Activated T-cell treated with anti-CD3 and anti-CD28 coated beads, Interleukin-2, amount 50 U/mL, for 1 hour (primary cell): ENCODE measurements at places on chromosomes 4 and X.

GRCh38 chr4:138707746-138708677 is 307.6 kb upstream of the NOCT start:
- no peak for DNase-seq

GRCh38 chrX:19721726-19722370 is 165.6 kb downstream of the SH3KBP1 start:
- DNase-seq = no peak

GRCh38 chrX:24158881-24159280 is 9.4 kb downstream of the ZFX start:
- no peak for DNase-seq

DNA sequence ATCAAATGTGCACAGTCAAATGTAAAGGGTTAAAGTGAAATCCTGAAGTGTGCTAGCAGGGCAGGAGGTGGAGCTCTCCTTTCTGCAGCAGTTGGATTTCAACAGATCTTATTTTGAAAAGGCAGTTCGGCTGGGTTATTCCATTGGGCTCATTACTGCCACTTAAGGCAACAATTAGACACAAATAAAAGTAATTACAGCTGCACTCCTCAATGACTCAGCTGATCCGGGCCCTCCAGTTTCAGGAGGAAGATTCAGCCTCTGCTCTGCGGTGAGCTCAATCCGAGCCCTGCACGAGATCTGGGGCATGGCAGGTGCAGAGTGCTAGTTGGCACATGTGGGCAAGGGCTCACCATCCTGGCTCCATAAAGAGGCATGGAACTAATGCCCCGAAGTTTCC is 85.4 kb downstream of the PHKA2 start:
- no peak for DNase-seq

- DNase-seq = no peak
Observed at GRCh38 chr4:17206829-17207801, 304.8 kb downstream of the QDPR start.

- DNase-seq = no peak
Observed at GRCh38 chr4:138406876-138407275, 164.7 kb upstream of the SLC7A11 start.

- no peak for DNase-seq
Observed at GRCh38 chr4:36218121-36218520, 26.2 kb downstream of the ARAP2 start.

DNA sequence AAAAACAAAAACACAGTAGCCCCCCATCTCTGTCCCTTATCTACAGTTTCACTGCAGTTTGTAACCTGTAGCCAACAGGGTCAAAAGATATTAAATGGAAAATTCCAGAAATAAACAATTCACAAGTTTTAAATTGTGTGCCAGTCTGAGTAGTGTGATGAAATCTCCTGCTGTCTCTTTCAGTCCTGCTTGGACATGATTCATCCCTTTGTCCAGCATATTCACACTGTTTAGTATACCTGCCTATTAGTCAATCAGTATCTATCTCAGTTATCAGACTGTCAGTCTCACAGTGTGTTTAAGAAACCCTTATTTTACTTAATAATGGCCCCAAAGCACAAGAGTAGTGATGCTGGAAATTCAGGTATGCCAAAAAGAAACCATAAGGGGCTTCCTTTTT is 21.9 kb downstream of the CNOT6L start:
- DNase-seq = no peak

GRCh38 chr4:99029018-99029735 is 33.7 kb downstream of the METAP1 start:
- no peak for DNase-seq

- no peak for DNase-seq
Observed at GRCh38 chr4:164293743-164294142, 460.2 kb upstream of the SMIM31 start.

DNA sequence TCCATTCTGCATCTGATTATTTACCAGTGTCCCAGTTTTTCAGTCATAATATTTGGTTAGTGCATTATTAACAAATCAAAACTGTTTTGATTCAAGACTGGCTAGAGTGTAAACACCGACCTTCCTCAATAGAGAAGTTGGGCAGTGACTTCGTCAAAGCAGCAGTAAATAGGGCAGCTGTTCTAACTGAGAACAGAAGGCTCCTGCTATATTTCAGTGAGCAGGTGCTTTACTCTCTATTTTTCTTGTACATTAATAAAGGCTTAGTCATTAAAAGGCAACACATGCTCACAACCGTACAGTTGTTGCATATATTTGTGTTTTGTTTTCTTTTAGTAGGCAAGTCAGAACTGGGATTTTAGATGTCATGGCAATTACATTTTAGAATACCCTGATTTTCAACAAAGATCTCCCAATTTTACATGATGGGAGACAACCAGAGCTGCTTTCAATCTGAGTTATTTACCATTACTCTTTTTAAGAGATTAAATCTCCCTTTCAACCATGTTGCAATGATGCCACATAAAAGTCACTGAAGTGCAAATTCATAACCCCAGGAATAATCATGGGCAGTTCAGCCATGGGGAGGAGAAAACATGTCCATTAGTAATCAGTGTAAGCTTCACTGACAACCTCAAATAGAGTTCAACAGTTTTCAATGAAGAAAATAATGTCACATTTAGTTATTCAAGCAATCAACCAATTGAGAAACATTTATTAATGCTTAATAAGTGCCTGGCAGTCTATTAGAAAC is 233.3 kb downstream of the NDST4 start:
- no peak for DNase-seq

GRCh38 chrX:30489323-30489722 is 88.2 kb downstream of the TASL start:
- no peak for DNase-seq
